Stimulated activated CD4-positive, alpha-beta T cell treated with anti-CD3 and anti-CD28 coated beads, Interleukin-4, amount 100 ng/mL, for 1 hour (primary cell): ENCODE measurements at places on chromosomes 7 and 10.

- no peak for DNase-seq
Measured at GRCh38 chr10:58570307-58570723, 57.6 kb downstream of the BICC1 start.

DNA sequence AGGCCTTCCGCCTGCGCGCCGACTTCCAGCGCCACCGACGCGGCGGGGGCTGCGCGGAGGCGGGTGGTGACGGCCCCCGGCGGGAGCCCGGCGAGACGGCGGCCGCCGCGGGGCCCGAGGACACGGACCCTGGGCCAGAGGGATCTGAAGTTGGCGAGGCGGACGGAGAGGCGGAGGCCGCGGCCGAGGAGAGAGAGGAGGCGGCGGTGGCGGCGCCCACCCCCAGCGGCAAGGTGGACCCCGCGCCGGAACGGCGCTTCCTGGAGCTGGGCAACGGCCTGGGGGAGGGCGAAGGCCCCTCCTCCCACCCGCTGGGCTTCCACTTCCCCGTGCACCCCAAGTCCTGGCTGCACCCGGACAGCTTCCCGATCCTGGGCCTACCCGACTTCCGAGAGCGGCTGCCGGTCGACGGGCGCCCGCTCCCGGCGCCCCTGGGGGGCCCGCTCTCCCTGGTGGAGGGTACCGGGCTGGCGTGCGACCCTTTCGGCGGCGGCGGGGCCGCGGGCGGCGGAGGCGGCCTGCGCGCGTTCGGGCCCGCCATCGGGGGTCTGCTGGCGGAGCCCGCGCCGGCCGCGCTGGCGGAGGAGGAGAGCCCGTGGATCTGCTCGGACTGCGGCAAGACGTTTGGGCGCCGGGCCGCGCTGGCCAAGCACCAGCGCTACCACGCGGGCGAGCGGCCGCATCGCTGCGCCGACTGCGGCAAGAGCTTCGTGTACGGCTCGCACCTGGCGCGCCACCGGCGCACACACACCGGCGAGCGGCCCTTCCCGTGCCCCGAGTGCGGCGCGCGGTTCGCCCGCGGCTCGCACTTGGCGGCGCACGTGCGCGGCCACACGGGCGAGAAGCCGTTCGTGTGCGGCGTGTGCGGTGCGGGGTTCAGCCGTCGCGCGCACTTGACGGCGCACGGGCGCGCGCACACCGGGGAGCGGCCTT, 16.2 kb downstream of the ZNF316 start:
- no peak for DNase-seq

- DNase-seq, result no peak
Measured at GRCh38 chr7:1818575-1819258, 148.6 kb downstream of the ELFN1 start.

GRCh38 chr7:143514487-143514886, 36.8 kb downstream of the TAS2R41 start:
- no peak for DNase-seq

DNA sequence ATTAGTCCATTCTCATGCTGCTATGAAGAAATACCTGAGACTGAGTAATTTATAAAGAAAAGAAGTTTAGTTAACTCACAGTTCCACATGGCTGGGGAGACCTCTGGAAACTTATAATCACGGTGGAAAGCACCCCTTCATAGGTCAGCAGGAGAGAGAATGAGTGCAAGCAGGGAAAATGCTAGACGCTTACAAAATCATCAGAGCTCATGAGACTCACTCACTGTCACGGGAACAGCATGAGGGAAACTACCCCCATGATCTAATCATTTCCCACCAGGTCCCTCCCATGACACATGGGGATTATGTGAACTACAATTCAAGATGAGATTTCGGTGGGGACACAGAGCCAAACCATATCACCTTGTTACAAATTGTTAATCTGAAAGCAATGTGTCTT, 15.8 kb downstream of the TAS2R39 start:
- no peak for DNase-seq

DNA sequence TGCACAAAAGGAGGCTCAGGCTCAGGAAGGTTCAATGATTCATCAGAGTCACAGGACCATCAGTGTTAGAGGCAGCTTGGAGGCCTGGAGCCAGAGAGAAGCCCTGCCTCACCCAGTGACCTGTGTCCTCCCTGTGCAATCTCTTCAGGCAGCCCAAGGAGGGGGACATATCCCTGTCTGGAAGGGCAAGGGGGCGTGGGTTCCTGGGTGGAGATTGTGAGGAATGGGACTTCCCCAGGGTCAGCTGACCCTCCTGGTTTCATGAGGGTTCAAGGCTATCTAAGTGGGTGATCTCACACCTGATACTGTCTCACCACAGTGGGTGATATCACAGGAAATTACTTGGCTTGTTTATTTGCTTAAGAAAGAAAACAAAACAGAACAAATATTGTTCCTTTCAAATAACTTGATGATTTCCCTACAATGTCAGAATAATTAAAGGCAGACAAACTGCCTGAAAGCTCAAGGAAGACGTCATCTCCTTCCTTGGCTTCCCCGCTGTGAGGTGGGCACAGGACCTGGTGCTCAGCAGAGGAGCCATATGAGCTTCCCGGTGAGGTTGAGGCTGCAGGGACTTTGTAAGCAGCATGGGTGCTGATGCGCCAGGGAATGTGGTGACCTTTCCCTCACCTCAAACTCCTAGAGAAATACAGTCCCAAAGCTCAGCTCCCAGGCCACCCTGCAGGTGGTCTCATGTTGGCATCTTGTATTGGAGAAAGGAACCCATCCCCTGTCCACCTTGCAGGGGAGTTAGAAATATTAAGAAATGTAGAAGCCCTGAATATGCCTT, 763.2 kb downstream of the GRID1 start:
- no peak for DNase-seq

GRCh38 chr10:121510201-121510771, 88.0 kb downstream of the FGFR2 start:
- no peak for DNase-seq

DNA sequence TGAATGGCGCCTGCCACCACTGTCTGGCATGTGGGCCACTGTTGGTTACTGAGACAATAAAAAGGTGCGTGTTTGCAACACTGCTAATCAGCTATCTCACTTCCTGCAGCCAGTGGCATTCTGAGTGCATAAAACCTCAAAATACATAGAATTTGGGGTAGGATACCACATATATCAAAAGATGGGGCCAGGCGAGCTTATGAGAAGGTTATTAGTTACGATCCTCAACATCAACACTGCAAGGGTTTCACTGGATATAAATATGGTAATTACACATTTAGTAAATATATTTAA, 200.2 kb downstream of the WDR37 start:
- DNase-seq, result no peak

DNA sequence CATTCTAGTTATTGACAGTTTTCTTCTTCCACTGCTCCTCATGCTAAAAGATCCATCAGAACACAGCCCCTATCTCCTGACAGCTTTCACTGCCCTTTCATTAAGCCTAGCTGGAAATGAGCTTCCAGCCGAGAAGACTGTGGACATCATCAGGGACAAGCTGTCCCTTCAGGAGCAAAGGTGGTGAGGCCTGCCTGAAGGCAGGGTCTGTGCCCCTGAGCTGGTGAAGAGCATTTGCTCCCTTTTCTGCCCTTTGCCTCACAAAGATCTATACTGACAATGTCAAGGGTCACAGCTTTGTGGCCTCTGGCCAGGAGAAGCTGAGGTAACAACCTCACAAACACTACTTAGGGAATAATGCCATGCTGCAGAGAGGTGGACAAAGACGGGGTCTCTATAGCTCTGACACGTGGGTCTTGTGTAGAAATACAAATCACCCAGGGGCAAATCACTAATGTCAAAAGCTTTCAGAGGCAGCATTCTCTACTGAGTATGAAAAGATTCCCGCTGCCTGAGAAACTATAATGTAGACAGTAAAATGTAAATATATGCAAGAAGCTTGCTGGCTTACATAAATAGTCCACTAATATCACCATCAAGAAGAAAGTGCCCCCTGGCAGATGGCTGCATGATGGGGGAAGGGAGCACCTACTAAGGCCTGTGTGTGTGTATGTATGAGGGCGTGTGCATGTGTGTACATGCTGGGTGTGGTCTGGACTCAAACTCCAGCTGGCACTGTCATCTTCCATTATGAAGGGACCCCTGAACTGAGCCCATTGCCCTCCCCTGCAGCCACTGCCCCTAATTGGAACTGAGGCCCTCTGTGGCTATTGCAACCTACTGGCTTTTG, 55.8 kb downstream of the HBP1 start:
- DNase-seq, result no peak

GRCh38 chr7:40884241-40884640, 749.4 kb downstream of the SUGCT start:
- no peak for DNase-seq

DNA sequence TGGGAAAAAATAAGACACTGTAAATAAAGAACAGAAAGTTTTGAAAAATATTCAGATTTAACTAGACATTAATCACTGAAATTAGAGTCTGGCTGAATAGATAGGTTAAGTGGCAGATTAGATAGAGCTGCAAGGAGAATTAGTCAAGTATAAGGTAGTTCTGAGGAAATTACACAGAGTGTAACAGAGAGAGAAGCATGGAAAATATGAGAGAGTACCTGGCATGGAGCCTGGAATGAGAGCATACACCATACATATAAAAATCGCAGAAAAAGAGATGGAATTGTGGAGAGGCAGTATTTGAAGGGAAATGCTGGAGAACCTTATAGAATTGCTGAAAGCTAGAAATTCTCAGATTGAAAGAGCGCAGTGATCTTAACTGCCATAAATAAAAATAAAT, 46.9 kb downstream of the ZNRF2 start:
- DNase-seq, result no peak

DNA sequence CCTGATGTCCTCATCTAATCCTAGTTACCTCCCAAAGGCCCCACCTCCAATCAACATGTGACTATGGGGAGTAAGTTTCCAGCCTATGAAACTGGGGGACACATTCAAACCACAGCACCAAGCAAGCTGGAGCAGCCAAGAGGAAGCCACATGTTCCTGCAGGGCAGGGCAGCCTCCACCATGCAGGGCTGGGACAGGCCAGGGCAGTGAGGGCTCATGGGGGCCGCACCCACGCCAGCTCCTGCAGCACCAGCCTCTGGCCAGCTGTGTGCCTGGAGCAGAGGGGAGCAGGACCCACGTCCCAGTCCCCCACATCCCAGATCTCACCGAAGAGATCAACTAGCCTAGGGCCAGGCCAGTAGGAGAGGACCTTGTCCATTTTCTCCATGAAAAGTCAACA, 85.9 kb upstream of the INSIG1 start:
- no peak for DNase-seq

DNA sequence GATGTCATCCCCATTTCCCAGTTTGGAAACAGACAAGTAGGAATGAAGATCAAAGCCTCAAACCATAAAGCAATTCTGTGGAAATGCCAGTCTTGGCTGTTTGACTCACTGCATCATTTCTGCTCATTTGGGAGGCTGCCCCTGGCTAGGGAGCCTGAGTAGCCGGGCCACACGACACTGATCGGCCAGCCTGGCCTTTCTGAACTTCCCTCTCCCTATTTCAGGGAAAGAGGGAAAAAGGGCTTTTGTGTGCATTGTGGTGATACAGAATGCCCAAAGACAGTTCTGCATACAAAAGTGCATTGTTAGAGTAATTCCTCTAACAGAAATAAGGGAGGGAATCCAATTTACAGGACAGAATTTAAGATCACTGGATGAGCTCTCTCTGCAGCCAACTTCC, 41.7 kb upstream of the OPALIN start:
- DNase-seq, result no peak

DNA sequence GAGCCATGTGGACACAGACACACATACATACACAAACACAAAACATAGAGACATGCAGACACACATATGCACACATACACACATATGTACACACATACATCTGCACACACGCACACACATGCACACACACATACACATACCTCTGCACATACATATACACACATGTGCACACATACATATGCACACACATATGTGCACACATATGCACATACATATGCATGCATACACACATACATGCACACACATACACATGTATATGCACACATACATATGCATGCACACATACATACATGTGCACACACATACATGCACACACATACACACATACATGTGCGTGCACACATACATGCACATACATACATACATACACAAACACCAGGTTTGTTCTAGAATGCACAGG, 236.3 kb upstream of the FOXK1 start:
- no peak for DNase-seq

GRCh38 chr10:2978111-2978510, 89.2 kb upstream of the PFKP start:
- DNase-seq, result no peak

- DNase-seq, result no peak
Measured at GRCh38 chr7:137731436-137731835, 115.3 kb downstream of the DGKI start.

GRCh38 chr10:52258799-52259425, 55.2 kb upstream of the DKK1 start:
- no peak for DNase-seq

- DNase-seq, result no peak
Measured at GRCh38 chr7:112788778-112789343, 1.3 kb downstream of the TMEM168 start.

GRCh38 chr7:107792364-107792763, 10.7 kb downstream of the SLC26A3 start:
- no peak for DNase-seq

GRCh38 chr7:100544386-100544785, 5.4 kb downstream of the AGFG2 start:
- DNase-seq, result no peak

GRCh38 chr10:47402641-47403301, 18.7 kb upstream of the ZNF488 start:
- no peak for DNase-seq

- DNase-seq, result no peak
Measured at GRCh38 chr7:143171697-143172096, 11.5 kb upstream of the TAS2R39 start.

- no peak for DNase-seq
Measured at GRCh38 chr10:6755781-6756460, 175.8 kb upstream of the PRKCQ start.
